ENCODE measurements at places on chromosomes 2 and 18.

- no peak for DNase-seq
Observed at GRCh38 chr2:16021611-16022363, 81.4 kb downstream of the MYCN start.

- no peak for DNase-seq
Observed at GRCh38 chr2:78861546-78861945, 164.0 kb upstream of the REG3G start.

- DNase-seq = no peak
Observed at GRCh38 chr2:119598596-119599263, 54.5 kb downstream of the CFAP221 start.

GRCh38 chr18:46378864-46379207 lies 274.7 kb downstream of the HAUS1 start:
- no peak for DNase-seq

GRCh38 chr2:99662761-99663341 lies 173.0 kb upstream of the REV1 start:
- no peak for DNase-seq

GRCh38 chr18:3391704-3392466 lies 58.1 kb upstream of the TGIF1 start:
- DNase-seq = no peak

DNA sequence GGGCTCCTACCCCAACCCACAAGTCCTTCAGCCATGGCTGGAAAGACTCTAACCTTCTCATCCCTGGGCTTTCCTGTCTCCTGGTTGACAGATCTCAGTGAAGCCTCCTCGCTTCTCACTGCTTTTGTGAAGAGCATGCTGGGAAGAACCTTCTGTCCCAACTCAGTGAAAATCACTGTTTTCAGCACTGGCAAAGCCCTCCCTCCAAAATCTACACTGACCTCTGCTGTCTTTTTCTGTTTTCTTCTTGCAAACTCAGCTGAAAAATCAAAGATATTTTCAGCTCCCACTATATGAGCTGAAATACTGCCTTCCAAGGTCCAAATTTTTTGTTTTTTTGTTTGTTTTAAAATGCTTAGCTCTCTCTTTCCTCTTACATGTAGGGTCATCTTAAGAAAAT lies 266.3 kb upstream of the AGAP1 start:
- no peak for DNase-seq

DNA sequence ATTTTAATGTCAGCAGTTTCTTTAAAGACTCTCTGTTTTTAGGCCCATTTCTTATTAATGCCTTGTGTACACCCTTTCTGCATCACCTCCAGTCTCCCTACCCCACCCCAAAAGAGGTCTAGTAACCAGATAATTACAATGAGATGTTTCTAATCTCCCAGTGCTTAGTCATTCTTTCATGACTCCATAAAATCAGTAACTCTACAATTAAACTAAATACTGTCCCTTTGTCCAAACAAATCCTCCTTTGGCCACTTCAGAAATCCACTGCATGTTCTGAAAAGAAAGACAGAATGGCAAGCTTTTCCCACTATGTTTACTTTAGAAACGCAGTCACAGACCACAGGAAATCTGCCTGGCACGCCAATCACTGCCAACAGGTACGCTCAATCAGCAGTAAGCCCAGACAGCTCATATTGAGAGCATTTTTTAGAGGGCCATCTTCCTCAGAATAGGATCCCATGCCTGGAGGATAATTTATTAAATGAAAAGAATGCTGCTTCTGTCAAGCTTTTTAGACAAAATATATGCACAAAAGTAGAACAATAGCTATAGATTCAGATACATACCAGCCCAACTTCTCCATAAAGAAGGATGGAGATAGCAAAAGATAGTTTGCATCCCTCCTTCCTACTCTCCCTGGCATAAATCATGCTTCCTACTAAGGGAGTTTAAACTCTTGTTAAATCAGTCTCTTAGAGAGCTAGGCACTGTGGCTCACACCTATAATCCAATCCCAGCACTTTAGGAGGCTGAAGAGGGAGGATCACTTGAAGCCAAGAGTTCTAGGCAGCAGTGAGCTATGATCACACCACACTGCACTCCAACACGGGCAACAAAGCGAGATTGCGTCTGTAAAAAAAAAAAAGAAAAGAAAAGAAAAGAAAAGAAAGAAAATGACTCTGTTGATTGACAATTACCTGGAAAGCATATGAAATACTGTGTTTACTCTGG lies 14.6 kb downstream of the CLASP1 start:
- DNase-seq = peak; percentile 6

GRCh38 chr2:241984658-241985057 lies 115.1 kb downstream of the RTP5 start:
- DNase-seq = no peak

DNA sequence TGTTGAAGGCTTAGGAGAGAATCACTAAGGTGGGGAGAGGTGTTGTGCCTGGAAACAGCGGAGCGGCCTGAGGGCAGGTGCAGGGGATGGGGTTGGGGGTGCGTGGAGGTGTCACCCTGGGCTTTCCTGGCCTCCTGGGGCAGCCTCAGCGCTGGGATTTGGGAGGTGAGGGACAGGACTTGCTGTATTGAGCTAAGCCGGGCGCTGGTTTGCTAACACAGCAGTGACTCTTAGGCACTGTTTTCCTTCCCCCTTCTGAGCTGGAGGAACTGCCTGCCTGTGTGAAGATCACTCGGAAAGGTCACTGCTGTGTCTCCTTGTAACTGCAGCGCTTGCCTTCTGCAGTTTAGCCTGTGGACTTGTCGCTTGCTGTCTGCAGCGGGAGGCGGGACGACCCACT lies 21.2 kb downstream of the PRELID3A start:
- no peak for DNase-seq

DNA sequence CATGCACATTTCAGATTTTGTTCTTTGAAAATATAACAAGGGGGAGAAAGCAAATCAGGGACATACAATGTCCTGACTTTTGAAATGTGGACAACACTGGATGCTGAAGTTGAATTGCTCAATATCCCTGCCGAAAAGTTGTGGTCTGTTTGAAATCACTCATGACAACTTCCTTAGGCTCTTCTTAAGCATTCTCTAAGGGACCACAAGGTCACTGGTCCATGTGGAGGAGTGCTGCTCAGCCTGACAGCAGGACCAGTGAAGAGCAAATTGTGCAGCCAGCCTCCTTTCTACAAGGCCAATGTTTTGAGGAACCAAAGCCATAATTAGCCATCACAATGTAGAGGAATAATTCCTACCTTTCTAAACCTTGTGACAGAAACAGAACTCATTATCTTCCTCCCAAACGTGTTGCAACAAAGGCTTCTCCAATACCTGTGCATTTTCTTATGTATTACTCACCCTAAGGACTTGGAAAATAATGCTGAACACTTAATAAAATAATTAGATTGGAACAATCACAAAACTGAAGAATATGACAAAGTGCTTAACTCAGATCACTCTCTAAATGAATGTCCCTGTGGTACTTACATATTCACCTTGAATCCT lies 1477.6 kb upstream of the NXPH2 start:
- no peak for DNase-seq

- DNase-seq = no peak
Observed at GRCh38 chr2:69011611-69012157, 1.3 kb upstream of the ANTXR1 start.

DNA sequence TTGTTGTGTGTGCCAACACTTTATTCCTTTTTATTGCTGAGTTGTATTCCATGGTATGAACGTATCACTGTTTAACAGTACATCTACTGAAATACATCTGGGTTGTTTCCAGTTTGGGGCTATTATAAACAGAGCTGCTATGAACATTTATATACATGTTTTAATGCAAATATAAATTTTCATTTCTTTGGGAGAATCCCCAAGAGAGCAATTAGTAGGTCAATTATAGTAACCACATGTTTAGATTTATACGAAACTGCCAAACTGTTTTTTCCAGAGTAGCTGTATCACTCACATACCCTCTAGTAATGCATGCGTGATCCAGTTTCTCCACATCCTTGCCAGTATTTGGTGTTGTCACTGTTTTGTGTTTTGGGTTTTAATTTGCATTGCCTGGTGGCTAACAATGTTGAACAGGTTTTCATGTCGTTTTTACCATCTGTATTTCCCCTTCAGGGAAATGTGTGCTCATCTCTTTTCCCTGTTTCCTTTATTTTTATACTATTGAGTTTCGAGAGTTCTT lies 81.0 kb downstream of the TMEM131 start:
- DNase-seq = no peak

DNA sequence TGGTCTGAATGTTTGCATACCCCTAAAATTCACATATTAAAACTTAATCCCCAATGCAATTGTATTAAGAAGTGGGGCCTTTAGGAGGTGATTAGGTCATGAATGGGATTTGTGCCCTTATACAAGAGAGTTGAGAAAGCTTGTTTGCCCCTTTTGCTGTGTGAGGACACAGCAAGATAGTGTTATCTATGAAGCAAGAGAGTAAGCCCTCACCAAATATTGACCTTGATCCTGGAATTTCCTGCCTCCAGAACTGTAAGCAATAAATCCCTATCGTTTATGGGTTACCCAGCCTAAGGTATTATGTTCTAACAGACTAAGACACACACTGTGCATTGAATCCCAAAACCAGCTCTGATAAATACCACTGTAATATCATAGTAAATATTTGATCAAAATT lies 32.2 kb downstream of the NR4A2 start:
- DNase-seq = no peak
